Neural crest cell (in vitro differentiated cells): ENCODE measurements at places on chromosomes 16 and 17. TPM values are rescaled to one million over a fixed set of nuclear protein-coding genes. Genes with fewer than 3 reads are reported as not detected.

DNA sequence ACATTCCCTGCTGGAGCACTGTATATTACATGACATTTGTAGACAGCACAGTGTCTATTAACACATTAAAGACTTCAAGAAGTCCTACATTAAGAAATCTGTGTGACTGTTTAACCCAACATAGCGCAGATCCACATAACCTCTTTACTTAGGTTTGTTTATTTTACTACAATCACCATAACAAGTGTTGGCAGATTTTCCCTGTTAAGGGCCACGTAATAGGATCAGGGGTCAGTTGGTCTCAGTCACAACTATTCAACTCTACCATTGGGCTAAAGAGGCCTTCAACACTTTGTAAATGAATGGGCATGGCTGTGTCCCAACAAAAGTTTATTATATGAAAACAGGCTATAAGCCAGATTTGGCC, 51.3 kb upstream of the ADORA2B start:
- H3K4me1 ChIP-seq: peaks cover 4% of the 10 kb centered on the region
- no peak overlapping the region for H3K27ac ChIP-seq
- H3K27me3 ChIP-seq: no peaks in the 10 kb centered on the region
- H3K4me3 ChIP-seq: no peak overlapping the region

The UTS2R gene
- total RNA-seq: not detected in 2 replicates

The MYH3 gene
- 3.6 and 3.8 TPM in 2 replicates for total RNA-seq

The NOG gene
- 0.50 and 0.65 TPM in 2 replicates for total RNA-seq

The TEKT1 gene
- total RNA-seq: not detected in 2 replicates

The C16orf96 gene
- 0.30 and 0.32 TPM in 2 replicates for total RNA-seq

The PTX4 gene
- total RNA-seq: 0.28 TPM in 1 of 2 replicates, not detected in the other

DNA sequence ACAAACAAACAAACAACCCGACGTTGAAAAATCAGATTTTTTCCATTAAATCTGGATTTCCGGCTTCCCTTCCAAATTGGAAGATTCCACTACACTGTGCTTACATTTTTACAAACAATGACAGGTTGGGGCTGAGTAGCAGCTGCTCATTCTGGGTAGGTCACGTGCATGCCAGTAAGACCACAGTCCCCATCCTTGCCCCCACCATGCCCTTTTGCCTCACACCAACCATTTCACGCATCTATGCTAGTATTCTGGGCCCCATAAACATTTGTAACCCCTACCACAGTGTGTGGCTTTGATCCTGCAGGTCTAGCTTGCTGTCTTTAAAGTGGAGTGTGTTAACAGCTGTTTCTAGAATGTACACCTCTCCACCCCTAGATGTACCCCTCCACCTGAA, 366.1 kb downstream of the XYLT1 start:
- DNase-seq: no peak
- no peak overlapping the region for H3K4me3 ChIP-seq
- H3K36me3 ChIP-seq: no peaks in the 10 kb centered on the region
- peaks cover 21% of the 10 kb centered on the region for H3K4me1 ChIP-seq
- no peaks in the 10 kb centered on the region for H3K27me3 ChIP-seq

DNA sequence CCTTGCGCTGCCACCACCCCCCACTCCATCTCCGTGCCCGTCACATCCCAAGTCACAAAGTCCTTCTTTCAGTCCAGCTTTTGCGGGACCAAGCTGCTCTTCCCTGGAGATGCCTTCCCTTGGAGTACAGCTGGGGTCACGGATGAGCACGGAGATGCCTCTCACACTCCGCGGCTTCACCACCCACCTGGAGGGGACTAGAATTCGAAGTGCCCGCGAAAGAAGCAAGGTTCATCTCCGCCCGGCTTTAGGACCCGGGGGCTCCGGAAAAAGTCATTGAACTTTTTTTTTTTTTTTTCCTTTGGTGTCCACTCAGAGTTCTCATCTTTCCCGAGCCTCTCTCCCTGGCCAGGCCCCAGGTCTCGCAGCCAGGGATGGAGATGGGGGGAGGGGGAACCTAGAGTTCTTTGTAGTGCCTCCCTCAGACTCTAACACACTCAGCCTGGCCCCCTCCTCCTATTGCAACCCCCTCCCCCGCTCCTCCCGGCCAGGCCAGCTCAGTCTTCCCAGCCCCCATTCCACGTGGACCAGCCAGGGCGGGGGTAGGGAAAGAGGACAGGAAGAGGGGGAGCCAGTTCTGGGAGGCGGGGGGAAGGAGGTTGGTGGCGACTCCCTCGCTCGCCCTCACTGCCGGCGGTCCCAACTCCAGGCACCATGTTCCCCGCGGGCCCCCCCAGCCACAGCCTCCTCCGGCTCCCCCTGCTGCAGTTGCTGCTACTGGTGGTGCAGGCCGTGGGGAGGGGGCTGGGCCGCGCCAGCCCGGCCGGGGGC, at the start of gene FKBP10:
TSS of gene FKBP10 (plus strand) at position 624 of the 771 bp plus-strand sequence. CDS start at position 655, 31 bp downstream.
- peak; percentile 81 for DNase-seq
- H3K36me3 ChIP-seq: peaks cover 7% of the 10 kb centered on the region
- H3K4me1 ChIP-seq: peaks cover 38% of the 10 kb centered on the region
- peak within 1 kb of the TSS; percentile 98 for H3K27ac ChIP-seq
- peak within 1 kb of the TSS; percentile 100 for H3K4me3 ChIP-seq

GRCh38 chr17:27354491-27355081, 60.7 kb downstream of the WSB1 start:
- no peak for DNase-seq
- H3K27me3 ChIP-seq: no peaks in the 10 kb centered on the region
- peak overlapping the region; percentile 81 for H3K4me3 ChIP-seq
- peaks cover 16% of the 10 kb centered on the region for H3K4me1 ChIP-seq

The GNG13 gene
- total RNA-seq: not detected in 2 replicates
